ENCODE measurements at places on chromosomes 12 and 14.

DNA sequence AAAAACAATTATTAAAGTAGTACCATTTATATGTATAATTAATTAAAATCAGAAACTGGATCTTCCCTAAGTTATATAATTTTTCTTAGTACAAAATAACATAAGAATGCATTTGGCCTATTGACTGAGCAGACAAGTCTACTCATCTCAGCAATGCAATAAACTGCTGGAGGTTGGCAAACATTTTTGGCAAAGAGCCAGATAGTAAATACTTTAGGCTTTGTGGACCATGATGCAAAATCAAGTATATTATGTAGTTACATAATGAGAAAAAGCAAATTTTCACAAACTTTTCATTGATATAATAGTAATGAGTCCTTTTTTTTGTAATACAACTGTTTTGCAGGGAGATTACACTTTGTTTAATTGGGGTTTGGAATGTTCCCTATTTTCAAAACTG, 30.9 kb downstream of the ERGIC2 start:
- DNase-seq = peak; percentile 14

GRCh38 chr12:127594351-127594970, 672.5 kb upstream of the TMEM132C start:
- no peak for DNase-seq

GRCh38 chr14:61296719-61297502, 15.8 kb upstream of the TMEM30B start:
- no peak for DNase-seq

DNA sequence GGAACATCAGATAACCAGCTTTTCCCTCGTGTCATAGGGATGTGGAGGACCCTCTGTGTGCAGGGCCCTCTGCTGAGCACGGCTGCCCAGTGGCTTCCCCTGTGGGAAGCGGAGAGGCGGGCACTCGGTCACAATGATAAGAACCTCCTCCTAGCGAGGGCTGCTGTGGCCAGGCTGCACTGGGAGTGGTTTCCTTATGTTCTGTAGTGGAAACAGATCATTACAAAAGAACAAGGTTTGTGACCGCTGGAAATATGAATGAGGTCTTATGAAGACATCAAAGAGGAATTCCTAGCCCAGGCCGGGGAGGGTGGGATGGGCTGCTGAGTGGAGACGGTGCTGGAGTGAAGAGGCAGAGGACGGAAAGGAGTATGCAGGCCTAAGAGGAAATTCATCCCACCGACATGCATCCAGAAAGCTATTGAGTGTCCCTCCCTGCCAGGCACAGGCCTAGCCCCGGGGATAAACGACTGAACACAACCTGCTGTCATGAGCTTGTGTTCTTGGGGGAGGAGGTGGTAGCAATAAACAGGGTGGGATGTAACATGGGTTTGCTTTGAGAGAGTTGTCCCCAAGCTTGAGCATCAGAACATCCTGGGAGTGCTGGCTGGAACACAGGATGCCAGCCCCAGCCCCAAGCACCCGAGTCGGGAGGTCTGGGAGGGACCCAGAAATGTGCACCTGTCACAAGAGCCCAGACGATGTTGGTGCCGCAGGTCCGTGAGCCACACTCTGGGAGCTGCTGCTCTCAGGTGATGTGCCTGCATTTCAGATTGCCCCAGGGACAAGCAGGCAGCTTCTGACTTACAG, 37.5 kb downstream of the FZD10 start:
- DNase-seq = no peak
